Cardiac atrium fibroblast (primary cell): ENCODE measurements at places on chromosomes 16 and 17. TPM values are rescaled to one million over a fixed set of nuclear protein-coding genes. Genes with fewer than 3 reads are reported as not detected.

The KRT12 gene
- total RNA-seq = not detected in 2 replicates

The SPATA32 gene
- not detected in 2 replicates for total RNA-seq

The ZG16B gene
- 1.8 TPM in 1 of 2 replicates, not detected in the other for total RNA-seq

The DNASE1L2 gene
- total RNA-seq = 1.1 and 2.2 TPM in 2 replicates

The FBXW10 gene
- not detected in 2 replicates for total RNA-seq

The PRAC1 gene
- not detected in 2 replicates for total RNA-seq

The KRTAP17-1 gene
- not detected in 2 replicates for total RNA-seq

The SKAP1 gene
- not detected in 2 replicates for total RNA-seq

The CDR2L gene
- total RNA-seq = 23.6 and 24.8 TPM in 2 replicates

The RNF157 gene
- 0.16 TPM in 1 of 2 replicates, not detected in the other for total RNA-seq
